ENCODE measurements at places on chromosomes 6 and 20.
A peak's percentile ranks its signal among the peaks of the same experiment; 100 is the strongest.

GRCh38 chr20:52361650-52362049 lies 170.1 kb upstream of the ZFP64 start:
- DNase-seq, result no peak

- no peak for DNase-seq
Measured at GRCh38 chr6:169454204-169454871, 200.7 kb upstream of the THBS2 start.

DNA sequence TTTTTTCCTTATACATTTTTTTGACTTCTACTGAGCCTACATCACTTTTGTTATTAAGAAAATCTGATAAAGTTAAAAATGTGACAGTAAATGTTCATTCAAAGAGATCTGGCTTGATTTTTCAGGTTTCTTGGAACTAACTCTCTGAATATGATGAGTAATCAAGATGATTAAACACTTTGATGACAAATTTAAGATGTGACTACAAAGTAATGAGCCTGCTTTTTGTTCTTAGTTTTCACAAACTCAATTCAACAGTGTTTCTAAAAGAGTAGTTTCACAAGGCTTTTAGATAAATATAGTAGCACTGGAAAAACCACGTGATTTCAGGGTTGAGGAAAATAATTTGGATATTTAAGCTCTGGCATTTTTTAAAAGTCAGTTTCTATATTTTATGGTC lies 37.9 kb upstream of the HDDC2 start:
- DNase-seq, result no peak

DNA sequence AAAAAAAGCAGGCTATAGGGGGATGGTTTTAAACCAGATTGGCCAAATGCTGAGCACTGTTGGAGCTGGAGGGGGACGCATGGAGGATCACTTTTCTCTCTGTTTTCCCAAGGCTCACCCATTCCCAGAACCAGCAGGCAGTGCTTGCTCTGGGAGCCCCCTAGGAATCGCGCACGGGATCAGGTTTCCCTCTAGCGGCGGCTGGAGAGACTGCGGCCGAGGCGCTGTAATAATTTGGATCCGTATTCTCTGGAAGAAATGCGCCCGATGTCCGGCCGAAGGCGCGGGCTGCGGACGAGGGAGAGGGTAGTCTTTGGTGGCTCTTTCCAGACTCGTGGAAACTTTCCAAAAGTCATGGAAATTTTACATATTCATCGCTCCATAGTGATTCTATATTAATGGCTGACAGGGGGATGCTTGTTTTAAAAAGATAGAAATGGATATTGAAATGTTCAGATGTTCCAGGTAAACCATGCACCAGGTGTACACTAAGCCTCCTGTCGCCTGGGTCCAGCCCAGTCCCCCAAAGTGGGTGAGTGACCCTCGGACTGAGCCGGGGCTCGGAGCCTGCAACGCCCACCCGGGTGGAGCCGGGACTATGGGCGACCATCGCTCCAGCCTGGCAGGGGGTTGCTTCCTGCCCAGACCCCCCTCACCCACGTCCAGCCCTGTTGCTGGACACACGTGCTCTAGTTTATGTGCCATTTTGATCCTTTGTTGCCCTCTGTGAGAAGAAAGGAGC lies 78.7 kb upstream of the PHACTR3 start:
- DNase-seq, result peak; percentile 39

GRCh38 chr6:43260791-43261190 lies 17.5 kb downstream of the TTBK1 start:
- DNase-seq, result no peak

DNA sequence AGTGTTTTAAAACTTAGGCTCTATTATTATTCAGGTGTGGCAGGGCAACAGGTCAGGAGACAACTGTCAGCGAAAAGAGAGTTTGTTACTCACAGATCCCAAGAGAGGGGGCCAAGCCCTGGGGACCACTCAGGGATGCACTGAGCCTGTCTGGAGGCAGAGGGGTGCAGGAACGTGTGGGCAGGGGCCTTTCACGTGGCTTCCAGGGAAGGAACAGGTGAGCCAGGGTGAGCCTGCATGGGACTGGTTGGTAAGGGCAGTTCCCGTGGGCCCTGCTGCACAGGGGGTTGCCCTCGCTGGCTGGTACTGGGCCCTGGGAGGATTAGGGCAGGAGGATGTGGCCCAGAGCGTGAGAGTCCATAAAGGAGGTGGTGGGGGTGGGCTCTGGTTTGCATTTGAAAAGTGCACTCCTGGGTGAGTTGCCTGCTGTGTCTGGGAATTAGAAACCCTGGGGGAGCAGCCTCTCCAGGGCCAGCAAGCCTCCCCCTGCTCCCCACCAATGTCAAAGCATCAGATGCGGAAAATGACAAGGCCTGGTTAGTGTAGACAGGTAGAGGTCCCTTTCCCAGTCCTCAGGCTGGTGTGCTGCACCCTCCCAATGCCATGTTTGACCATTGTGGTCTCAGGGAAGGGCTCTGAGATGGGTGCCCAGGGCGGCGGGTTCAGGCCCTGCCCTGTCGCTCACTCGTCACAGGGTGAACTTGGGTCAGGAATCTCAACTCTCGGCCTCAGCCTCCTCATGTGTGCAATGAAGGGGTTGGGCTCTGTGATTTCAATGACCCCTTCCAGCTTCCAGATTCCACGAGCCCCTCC lies 127.4 kb upstream of the RPS6KA2 start:
- DNase-seq, result no peak

- DNase-seq, result no peak
Measured at GRCh38 chr20:62768551-62769287, 27.6 kb upstream of the MRGBP start.

DNA sequence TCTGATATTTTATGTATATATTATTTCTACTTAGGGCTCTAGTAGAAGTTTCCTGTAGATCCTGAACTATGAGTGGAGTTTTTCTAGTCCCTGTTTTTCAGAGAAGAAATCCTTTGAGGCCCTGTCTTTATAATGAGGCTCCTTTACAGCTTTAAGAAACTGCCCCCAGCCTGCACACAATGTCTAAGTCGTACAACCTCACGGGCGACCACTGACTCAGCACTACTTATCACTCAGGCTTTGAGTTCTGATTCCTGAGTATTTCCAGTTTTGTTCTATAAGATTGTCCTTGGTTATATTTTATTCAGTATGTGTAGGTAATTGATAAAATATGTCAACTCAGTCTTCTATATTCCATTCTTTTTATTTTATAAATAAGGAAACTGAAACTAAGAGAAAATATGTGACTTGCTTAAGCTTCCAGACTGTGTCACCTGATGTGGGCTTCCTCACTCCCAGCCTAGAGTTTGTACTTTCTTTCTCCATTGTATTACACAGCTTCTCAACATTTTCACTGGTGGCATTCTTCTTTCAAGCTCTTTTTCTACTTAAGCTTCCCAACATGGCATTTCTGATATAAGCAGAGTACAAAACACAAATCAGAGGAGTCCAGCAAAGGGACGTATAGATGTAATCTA lies 167.0 kb downstream of the TBX18 start:
- no peak for DNase-seq

DNA sequence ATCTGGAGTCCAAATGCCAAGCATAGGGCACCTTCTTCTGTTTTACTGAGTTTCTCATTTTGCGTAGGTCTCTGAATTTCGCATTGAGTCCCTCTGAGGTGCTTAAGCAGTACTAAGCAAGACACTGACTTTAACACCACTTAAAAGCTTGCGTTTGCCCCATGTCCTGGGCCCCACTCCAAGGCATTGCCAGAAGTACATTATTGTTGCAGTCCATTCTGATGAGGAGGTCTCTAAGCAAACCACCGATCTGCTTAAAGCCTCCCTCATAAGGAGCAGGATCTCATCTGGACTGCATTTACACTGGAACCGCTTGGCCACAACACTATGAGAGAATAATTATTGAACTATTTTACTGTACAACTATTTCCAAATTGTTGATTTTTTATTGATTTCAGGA lies 16.3 kb downstream of the BMP2 start:
- DNase-seq, result no peak

- DNase-seq, result no peak
Measured at GRCh38 chr6:41693281-41694240, 41.8 kb downstream of the TFEB start.

- no peak for DNase-seq
Measured at GRCh38 chr20:2509794-2510193, 1.1 kb upstream of the ZNF343 start.

- DNase-seq, result no peak
Measured at GRCh38 chr6:137518386-137518983, 24.3 kb upstream of the OLIG3 start.

DNA sequence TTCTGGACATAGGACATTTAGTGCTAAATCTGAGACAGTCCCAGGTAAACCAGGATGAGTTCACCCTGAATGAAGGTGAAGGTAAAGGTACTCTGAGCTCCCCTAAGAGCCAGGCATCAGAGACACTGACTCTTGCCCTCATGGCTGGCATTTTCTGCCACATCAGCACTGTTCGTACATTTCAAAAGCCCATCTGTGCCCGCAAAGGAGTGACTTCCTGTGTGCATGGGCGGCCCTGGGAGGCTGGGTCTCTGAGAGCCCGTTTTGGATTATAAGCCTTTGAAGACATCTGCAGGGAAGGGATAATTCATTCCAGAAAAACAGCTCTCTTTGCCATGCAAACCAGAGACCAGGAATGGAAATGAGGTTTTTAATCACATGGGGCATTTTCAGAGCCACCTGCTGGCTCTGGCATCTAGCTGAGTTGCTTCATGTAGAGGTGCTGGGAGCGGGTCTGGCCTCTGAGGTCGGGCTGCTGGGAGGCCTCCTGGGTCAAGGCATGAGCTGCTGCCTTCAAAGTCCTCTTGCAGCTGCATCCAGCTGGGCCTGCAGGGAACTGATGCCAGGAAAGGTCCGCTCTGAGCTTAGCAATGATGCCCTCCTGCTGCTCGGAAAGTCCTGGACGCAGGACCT lies 348.3 kb downstream of the DHX35 start:
- DNase-seq, result no peak

DNA sequence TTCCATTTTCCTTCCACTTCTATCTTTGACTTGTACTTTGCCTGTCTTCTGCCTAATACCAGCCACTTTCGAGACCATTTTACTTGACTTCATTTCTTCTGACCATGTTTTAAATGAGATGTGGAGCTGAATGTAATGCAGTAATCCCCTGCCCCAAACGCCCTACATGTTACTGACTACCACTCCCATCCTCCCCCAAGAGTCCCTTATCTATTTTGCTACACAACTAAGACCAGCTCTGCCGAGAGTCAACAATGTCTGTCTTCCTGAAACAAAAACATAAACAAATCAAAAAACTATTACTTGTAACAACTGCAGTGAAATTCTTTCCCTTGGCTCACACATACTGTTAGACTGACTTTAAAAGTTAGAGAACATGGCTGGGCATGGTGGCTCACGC lies 27.1 kb upstream of the KIAA1586 start:
- no peak for DNase-seq

DNA sequence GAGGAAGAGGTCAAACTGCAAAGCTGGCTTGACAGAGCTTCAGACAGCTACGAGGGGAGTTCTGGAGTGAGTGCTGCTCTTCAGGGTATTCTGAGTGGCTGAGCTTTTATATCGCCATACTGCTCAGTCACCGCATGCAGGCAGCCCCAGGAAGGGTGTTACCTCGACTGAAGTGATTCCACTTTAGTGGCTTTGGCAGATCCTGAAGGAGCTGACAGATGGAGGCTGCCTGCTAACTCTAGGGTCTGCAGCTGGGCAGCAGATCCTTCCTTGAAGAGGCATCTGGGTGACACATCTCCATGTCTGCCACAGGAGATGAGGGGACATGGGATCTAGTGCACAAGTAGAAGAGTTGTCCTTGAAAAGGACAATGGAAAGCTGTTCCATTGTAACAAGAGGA lies 3.7 kb upstream of the DEK start:
- DNase-seq, result no peak

- peak; percentile 52 for DNase-seq
Measured at GRCh38 chr6:2875359-2876191, 27.5 kb downstream of the SERPINB9 start.

- DNase-seq, result no peak
Measured at GRCh38 chr6:44029444-44030185, 97.6 kb downstream of the MRPL14 start.

DNA sequence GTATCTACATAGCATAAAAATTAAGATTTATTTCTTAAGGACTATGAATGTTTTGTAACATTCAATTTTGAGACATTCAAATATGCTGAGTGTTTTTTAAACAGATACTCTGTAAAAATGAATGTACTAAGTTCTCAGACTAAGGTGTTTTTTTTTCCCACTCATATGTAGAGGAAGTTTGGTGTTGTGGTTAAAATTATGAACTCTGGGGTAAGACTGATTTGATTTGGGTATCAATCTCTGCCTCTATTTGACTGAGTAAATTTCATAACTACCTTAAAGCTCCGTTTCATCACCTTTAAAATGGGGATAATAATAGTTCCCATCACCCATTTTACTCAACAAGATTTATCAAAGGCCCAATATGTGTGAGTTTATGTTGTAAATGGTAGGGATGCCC lies 386.6 kb upstream of the FLRT3 start:
- no peak for DNase-seq

DNA sequence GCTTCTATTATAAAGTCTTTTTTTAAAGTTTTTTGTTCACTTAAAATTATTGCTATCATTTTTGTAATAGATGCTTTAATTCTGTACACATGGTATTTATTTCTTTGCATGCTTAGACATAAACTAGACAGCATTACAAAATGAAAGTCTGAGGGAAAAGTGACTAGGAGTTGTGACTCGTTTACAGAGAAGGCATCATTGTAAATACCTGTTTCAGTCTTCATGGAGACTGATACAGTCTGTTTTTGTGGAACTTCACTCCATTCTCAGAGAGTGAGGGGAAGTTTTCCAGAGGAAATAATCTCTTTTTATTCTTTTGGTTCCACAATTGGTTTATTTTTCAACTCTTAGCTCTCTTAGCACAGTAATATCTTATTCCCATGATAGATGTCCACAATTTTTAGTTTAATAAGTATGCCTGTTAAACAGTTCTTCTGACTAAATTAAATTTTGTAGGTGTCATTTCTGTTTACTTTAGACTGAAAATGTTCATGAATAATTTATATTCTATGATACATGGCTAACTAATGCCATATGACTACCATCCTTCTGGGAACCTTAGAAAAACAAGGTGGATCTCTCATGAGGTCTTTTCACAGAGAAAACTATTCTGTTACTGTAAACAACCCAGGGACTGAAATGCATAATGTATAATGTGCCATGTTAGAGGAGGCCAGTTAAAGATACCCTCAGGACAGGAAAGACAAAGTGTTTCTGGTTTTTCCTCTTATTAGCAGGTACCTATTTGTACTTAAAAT lies 69.2 kb downstream of the MYO6 start:
- no peak for DNase-seq

DNA sequence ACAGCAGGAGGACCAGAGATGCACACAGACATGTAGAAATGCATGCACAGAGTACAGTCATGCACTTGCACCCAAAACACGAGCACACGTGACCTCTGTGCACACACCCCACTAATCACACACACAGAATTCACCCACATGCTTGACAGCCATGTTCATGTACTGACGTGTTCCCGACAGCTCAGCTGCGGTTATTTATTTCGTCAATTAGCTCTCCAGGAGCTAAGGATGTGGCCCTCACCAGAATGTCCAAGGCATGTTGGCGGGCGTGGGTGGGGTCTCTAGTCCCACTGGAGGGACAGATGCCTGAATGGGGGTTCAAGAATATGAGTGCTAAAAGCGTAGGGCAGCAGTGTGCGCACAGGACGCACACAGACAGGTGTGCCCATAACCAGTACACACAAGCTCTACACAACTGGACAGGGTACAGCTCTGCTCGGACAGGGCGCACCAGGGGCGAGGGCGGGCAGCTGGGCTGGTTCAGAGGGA lies 571 bp upstream of the PRPF6 start:
- no peak for DNase-seq
